ENCODE measurements at places on chromosomes 13 and 19.

DNA sequence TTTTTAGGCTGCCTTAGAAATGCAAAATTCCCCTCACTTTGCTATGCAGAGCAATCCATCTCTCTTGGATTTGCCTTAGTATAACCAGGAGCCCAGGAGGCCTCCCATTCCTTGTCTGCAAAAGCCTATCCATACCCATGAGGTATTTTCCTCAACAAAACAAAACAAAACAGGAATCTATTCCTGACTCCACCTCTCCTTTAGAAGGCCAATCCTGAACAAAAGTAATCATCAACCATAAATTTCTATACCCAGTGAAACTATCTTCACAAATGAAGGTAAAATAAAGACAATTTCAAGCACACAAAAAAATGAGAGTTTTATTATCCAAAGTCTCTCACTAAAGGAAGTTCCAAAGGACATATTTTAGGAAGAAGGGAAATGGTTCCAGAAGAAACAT is 365.7 kb downstream of the KCNRG start:
- DNase-seq: no peak

DNA sequence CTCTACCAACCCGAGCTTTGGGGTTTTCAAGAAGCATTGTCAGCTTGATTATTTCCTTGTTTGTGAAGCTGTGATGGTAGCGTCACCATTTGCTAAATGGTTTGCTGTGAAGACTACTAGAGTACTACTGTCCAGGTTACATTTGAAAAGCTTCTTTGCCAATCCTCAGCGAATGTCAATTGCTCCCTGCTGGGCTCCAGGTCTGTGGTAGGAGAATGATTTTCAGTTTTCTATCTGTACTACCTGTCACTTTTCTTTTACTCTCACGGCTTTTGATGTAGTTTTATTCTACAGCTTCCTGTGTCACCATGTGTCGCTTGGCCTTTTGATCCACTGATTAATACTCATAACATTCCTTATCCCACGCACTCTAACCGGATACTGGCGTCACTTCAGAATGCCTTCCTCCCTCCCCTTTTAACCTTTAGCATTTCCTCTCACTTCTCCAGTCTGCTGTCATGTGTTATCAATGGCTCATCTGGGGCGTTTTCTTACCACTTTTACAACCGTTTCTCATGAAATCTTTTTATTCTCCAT is 7.5 kb upstream of the GPR183 start:
- DNase-seq: peak; percentile 64

DNA sequence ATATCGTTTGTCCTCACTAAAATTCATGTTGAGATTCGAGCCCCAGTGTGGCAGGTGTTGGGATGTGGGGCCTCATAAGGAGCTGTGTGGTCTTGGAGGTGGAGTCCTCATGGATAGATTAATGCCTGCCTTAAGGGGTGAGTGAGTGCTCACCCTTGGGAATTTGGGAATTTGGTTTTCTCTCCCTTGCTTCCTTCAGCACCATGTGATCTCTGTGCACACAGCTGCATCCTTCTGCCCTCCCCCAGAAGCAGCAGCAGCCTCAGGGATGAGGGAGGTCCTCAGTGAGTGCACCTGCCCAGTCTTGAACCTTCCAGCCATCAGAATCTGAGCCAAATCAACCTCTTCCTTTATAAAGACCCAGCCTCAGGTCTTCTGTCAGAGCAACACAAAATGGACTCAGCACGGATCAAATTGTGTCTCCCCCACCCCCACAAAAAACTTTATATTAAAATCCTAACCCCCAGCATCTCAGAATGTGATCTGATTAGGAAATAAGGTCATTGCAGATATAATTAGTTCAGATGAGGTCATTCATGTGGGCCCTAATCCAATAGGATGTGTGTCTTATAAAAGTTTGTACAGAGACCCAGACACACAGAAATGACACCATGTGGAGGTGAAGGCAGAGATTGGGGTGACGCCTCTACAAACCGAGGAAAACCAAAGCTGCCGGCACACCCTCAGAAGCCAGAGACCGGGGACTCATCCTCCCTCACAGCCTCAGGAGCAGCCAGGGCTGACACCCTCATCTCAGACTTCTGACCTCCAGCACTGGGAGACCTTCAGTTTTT is 12.9 kb downstream of the CYTH2 start:
- DNase-seq: no peak

DNA sequence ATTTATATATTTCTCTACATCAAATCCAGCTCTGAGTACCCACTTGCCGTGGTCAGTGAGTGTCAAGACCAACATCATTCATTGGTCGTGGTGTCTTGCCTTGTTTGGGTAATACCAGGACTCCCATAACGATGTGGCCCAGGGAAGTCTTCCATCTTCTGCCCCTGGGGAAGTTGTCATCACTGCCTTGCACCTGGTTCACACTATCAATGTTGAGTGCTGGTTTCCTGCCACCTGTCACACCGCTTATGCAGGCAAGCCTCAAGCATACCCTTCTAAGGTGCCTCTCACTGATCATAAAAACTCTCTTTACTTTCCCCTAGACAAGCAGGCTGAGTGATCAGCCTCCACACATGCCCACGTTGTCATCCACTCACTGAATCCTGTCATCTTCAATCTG is 382.4 kb downstream of the KCTD12 start:
- DNase-seq: no peak

GRCh38 chr19:28465371-28466086 is 747.4 kb downstream of the UQCRFS1 start:
- no peak for DNase-seq

- no peak for DNase-seq
These were observed 40.4 kb downstream of the CRTC1 start for GRCh38 chr19:18723871-18724377.

DNA sequence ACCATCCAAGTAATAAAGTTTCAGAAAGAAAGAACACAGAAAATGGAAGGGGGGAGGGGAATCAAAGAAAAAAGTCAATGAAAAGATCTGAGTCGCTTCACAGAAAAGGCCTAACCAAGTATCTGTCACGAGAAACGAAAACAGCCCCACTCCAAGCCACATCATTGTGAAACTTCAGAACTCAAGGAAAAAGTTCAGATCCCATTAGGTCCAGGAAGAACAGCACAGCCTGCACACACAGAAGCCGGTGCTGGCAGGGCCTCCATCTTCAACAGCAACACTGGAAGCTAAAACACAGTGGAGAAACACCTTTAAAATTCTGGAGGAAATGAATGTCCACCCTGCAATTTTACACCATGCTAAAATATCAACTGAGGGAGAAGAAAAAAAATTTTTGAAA is 8.0 kb downstream of the STK24 start:
- DNase-seq: no peak

DNA sequence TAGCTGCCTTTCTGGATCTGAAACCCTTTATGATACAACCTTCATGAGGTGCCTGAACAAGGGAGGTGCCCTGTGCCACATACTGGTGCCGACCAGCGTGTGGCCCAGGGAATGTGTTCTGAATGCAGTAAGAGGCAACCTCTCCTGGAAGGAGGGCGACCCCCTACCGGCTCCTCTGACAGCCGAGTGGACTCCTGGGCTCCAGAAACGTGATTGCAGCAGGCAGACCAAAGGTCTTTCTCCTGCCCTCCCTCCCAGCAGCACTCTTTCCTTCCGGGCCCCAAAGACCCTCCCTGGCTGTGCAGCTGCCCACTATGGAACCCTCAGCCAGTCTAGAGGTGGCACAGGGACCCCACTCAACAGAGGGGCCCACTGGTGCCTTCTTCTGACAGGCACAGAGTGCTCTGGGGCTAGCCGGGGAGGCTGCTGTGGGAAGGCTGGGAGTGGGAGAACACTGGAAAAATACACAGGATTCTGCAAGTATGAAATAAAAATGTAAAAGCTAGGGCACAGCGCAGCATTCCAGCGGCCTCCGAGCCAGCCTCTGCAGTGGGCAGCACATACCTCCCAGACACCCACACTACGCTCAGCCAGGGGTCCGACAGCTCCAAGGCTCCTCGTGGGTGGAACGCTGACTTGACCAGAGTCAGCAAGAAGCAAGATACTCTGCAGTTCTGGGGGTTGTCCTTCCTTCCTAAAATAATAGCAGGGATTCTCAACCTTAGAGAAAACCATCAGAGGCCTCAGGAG is 14.9 kb downstream of the SH3GL1 start:
- DNase-seq: no peak

DNA sequence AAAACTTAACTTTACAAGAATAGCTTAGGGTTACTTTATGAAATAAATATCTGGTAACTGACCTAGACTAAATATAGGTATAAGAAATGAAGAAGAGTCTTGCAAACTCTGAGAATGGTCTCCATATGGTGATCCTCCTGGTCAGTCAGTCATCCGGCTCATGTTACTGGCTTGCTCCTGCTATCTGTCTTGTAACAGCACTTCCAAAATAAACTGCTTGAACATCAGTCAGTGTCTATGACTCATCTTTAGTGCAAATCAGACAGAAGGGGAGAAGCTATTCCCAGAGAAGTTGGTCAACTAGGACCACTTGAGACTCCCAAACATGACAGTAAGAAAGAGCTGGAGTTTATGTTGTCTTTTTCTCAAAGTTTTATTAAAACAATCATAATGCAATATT is 1550.9 kb downstream of the PCDH9 start:
- DNase-seq: no peak

Measured in activated naive CD8-positive, alpha-beta T cell treated with anti-CD3 and anti-CD28 coated beads, Interleukin-2, amount 50 U/mL, for 24 hours (primary cell).